G401 (cell line): ENCODE measurements at places on chromosomes 11 and 22. TPM values are rescaled to one million over a fixed set of nuclear protein-coding genes. Genes with fewer than 3 reads are reported as not detected.
A peak's percentile ranks its signal among the peaks of the same experiment; 100 is the strongest.

GRCh38 chr22:28594797-28595462 is 84.7 kb downstream of the TTC28 start:
- peak; percentile 57 for DNase-seq

GRCh38 chr22:44247346-44247745 is 65.4 kb downstream of the SHISAL1 start:
- DNase-seq = no peak

DNA sequence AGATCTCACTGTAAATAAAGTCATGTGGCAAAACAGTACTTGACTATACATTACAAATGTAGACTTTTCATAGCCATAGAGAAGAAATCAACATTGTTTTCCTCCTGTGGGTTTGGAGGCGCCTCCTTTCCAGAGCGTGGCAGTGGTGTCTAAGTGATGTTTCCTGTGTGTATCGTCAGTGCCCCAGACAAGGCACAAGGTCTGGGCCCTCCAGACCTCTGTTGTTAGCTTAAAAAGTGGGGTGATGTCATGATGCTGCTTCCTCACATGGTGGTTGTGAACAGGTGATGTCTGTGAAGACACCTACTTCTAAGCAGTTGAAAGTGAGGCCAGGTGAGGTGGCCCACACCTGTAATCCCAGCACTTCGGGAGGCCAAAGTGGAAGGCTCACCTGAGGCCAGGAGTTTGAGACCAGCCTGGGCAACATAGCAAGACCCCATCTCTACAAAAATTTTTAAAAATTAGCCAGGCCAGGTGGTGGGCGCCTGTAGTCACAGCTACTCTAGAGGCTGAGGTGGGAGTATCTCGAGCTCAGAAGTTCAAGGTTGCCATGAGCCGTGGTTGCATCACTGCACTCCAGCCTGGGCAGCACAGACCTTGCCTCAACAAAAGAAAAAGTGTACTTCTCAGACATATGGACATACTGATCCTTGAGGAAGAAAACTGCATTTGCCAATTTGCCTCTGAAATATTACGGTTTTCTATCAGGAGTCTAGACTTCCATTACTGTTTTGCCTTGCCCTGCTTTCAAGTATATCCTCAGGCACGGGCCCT is 15.7 kb downstream of the NUP50 start:
- no peak for DNase-seq

DNA sequence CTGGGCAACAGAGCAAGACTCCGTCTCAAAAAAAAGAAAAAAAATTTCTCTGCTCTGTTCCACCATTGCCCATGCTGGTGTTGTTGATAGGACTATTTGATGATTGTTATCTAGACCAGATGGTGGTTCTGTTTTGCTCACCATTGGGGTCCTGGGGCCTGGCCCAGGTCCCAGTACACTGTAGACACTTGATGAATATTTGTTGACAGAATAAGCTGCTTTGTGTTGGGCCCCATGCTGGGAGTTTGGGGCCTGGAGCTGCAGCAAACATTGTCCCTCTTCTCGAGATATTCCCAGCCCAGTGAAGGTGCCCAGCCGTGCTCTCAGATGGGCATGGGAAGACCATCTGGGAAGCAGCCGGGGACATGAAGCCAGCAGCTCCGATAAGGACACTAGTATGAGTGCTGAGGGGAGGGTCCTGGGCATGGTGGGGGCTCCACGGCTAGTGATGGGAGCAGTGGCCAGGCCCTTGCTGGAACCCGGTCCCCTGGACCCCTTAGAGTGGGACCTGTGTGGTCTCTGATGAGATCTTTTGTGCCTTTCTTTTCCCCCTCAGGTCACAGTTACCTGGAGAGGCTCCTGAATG is 13.6 kb downstream of the INCENP start:
- peak; percentile 97 for DNase-seq

- DNase-seq = no peak
Measured at GRCh38 chr11:67291481-67292381, 2.6 kb downstream of the ANKRD13D start.

DNA sequence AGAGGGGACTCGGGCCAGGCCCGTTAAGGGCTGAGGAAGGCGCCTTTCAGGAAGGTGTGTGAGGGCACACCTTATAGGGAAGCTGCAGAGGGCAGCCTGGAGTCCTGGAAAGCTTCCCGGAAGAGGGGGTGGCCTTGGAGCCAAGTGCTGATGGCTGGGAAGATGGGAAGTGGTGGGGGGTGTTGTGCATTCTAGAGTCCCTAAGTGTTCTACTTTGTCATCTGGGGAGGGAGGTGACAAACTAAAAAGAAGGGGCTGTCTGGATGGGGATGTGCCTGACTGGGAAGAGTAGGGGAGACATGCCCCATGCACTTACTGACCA is 6.8 kb downstream of the ZDHHC8 start:
- DNase-seq = peak; percentile 48

- DNase-seq = no peak
Measured at GRCh38 chr11:77171885-77172665, 44.0 kb downstream of the MYO7A start.

- DNase-seq = no peak
Measured at GRCh38 chr22:30691204-30691603, 3.5 kb upstream of the OSBP2 start.

- no peak for DNase-seq
Measured at GRCh38 chr11:94281324-94281723, 23.1 kb upstream of the IZUMO1R start.

DNA sequence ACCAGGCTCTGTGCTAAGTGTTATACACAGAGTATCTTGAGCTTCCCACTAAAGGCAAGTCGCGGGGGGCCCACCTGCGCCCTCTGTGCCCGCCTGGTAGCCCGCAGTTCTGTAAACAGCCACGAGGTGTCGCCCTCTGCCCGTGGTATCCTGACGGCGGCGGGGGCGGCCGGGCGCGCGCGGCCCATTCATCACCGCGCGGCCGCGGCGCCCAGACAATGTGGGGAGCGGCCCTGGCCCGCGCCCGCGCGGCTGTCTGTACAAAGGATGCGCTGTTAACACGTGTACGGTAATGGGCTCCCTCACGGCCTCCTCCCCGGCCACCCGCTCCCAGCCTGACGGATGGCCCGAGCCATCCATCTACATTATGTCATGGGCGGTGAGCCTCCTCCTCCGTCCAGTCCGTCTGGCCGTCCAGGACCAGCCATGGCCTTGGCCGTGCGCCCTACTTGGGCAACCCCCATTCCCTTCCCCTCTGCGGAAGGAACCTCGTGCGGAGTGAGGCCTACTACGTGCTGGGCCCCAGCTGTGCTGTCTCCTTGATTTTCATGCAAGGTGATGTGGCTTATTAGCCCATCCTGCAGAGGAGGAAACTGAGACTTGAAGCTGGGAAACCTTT is 99.4 kb downstream of the MIAT start:
- no peak for DNase-seq

GRCh38 chr22:33909075-33909458 is 11.2 kb downstream of the LARGE1 start:
- DNase-seq = no peak

DNA sequence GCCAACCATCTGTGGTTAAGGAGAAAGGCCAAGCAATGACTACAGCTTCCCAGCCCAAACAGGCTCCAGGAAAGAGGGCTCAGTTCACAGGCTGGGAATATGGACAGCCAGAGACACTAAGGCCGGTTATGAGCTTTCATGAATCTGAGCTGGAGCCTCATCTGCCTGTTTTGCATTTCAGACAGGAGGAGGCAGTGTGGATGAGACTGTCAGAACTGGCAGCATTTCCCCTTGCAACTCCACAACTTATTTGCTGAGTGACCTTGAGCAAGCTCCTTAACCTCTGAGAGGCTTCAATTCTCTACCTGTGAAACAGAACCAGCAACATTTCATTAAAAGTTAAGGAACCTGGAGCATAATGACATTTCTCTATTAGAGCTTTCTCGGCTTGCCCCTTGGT is 264.0 kb downstream of the ETS1 start:
- no peak for DNase-seq

DNA sequence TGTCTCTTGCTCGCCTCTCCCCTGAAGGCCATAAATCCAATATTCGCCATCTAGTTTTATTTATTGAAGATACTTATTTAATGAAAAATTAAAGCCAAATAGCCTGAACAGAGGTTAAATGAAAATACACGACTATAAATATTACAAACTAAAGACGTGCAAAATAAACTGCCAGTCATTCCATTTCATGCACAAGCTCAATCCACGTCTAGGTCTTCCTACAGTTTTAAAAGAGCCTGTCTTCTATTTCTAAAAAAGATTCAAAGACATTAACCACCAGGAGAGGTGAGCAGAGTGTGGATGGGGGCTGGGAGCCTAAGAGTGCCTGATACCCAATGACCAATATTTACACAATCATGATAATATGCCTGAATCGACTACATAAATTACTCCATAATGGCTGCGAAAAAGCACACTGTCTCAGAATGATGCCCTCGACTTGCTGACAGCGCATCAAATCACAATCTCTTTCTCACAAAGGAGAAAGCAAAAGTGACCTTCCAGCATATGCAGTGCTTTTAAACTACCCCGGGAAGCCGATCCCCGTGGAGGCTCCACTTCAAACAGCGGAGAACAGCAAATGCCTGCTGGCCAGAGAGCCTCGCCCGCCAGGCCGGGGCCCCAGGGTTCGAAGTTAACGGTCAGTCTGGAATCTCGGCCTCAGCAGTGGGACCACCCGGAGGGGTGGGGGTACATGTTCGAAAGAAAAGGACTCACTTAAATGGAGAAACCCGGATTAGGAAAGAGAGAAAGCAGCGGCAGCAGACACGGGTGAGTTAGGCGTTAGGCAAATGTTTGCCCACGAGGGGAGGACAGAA is 1.7 kb downstream of the FCHSD2 start:
- DNase-seq = no peak

GRCh38 chr22:44275631-44275995 is 37.1 kb downstream of the SHISAL1 start:
- no peak for DNase-seq

GRCh38 chr11:127862406-127862805 is 725.0 kb downstream of the ETS1 start:
- DNase-seq = no peak

DNA sequence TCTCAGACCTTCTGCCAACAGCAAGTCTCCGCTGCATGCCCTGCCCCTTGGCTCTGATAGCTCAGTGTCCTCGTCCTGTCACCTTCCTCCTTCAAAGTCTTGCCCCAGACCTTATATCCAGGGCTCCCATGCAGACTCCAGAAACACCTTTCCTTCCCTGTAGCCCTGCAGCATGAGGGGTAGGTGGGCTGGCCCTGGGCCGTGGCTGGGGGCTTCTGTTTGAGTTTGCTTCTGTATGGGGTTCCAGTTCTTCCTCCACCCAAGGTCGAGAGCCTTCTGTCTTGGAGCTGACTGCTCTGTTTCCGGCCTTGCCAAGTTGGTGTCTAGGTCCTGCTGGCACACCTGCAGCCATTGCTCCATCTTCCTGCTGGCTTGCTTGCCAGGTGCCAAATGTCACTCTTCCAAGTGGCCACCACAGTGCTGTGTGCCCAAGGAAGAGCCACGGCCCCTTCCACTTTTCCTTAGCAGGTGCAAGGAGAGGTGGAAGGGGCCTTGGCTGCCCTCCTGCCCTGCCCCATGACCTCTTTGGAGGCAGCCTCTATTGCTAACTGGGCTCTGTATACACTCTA is 74.8 kb upstream of the NECTIN1 start:
- peak; percentile 74 for DNase-seq

- DNase-seq = no peak
Measured at GRCh38 chr11:34209809-34210208, 104.4 kb downstream of the NAT10 start.

DNA sequence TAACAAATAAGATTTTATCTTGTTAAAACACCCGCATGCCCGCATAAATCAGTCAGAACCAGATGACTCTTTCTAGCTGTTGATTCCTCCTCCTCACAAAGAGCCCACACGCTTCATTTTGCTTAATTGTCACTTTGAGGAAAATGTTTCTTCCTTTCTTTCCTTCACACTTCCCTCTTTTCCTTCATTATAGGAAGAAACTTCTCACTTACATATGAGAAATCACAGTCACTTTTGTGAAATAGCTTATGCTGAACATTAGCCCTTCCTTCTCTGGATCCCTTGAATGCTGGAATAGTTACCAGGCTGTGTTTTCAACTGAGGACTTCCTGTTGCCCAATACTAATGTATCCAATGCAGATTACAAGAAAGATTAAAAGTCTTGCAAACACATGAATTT is 5.8 kb downstream of the MS4A6E start:
- DNase-seq = no peak

GRCh38 chr11:58125469-58125868 is at the start of gene OR9I1:
Gene OR9I1, minus strand, starts transcription at chr11:58125530. Its CDS starts 6,086 bp downstream, at chr11:58119444.
- no peak for DNase-seq

- DNase-seq = peak; percentile 78
Measured at GRCh38 chr11:126115816-126116331, 53.2 kb upstream of the CDON start.

- no peak for DNase-seq
Measured at GRCh38 chr11:67375320-67376055, 2.1 kb upstream of the CLCF1 start.

DNA sequence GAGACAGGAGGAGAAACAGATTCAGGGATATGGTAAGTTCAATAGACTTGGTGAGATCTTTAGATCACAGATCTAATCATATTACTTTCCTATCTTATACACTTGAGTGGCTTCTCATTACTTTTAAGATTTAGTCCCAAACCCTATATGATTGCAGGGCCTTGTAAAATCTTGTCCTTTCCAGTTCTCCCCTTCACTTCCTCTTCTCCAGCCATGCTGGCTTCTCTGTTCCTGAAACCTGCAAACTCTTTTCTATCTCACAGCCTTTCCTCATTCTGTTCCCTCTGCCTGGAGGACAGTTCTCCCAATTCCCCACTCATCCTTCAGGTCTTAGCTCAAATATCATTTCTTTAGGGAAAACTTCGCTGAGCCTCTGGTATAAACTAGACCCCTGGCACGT is 65.9 kb upstream of the BIRC3 start:
- DNase-seq = no peak

DNA sequence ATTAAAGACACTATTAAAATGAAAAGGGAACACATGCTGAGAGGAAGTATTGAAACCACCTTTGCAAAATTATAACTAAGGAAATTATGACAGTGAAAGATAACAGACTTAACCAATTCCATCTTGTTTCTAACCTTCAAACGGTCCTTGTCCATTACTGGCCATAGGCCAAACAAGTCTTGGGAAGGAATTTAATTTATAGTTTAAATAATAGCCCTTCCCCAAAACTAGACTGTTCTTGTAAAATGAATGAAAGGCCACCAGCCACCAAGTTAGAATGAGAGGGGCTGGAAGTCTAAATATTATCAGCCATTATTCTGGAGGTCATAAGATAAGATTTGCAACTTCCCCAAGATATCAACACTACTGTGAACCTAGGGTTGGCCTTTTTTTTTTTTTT is 1.8 kb upstream of the TALDO1 start:
- DNase-seq = no peak

GRCh38 chr11:118625976-118626375 is 18.6 kb downstream of the PHLDB1 start:
- no peak for DNase-seq

OR5B21 gene
- total RNA-seq = not detected in 2 replicates

MN1 gene
- 0.54 and 0.62 TPM in 2 replicates for total RNA-seq

THY1 gene
- total RNA-seq = 30.5 and 57.4 TPM in 2 replicates

FGF3 gene
- total RNA-seq = not detected in 2 replicates

AIFM3 gene
- total RNA-seq = 130 and 138 TPM in 2 replicates

TYMP gene
- 3.1 and 4.4 TPM in 2 replicates for total RNA-seq

ANGPTL5 gene
- not detected in 2 replicates for total RNA-seq

TMEM191B gene
- 1.8 and 2.3 TPM in 2 replicates for total RNA-seq

LRFN4 gene
- 48.4 and 67.5 TPM in 2 replicates for total RNA-seq
